ENCODE measurements at places on chromosomes 12 and 14.

DNA sequence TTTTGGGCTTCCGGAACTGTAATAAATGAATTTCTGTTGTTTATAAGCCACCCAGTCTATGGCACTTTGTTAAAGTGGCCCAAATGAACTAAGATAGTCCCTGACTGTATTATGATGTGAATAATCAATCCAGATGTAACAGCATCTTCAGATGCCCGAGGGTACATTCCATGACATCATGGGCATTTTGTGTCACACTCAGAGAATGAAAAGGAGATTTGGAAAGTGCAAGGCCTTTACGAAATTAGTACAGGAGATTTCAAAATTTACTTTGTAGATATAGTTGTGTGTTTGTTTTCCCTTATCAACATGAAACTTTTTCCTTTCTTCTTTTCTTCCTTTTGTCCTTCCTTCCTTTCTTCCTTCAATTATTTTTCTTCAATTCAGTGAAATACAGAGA lies 54.2 kb upstream of the AMIGO2 start:
- no peak for DNase-seq

DNA sequence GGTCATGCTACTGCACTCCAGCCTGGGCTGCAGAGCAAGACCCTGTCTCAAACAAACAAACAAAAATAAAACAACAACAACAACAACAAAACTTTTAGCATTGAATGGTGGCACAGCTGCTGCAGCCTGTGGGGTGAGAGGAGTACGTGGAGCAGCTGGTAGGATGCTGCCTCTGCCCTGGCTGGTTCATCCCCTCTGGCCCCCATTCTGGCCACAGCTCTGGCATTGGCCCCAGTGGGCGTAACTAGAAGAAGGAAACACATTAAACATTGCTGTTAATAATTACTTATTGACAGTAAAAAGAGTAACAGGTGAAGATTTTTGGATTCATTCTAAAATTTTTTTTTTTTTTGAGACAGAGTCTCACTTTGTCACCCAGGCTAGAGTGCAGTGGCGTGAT lies 28.8 kb upstream of the C2CD5 start:
- DNase-seq = no peak

DNA sequence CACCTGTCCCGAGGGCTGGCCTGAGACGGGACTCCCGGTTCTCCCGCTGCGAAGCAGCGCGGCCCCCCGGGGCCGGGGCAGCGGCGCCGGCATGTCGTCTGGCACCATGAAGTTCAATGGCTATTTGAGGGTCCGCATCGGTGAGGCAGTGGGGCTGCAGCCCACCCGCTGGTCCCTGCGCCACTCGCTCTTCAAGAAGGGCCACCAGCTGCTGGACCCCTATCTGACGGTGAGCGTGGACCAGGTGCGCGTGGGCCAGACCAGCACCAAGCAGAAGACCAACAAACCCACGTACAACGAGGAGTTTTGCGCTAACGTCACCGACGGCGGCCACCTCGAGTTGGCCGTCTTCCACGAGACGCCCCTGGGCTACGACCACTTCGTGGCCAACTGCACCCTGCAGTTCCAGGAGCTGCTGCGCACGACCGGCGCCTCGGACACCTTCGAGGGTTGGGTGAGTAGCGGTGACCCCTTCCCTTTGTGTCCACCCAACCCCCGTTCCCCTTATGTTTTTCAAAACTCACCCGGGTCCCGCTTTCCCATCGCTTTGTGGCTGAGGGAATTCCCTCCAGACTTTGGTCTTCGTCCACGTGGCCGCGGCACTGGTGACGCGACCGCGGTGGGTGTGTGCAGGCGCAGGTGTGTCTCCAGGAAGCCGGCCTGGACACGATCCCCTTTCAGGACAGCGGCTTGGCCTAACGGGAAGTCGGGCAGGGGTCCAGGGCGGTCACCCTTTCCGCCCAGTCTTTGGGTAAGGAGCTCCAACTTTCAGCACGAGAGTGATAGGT lies 826 bp downstream of the PRKCH start:
- no peak for DNase-seq

- no peak for DNase-seq
Observed at GRCh38 chr12:114904254-114905003, 220.5 kb upstream of the TBX3 start.

DNA sequence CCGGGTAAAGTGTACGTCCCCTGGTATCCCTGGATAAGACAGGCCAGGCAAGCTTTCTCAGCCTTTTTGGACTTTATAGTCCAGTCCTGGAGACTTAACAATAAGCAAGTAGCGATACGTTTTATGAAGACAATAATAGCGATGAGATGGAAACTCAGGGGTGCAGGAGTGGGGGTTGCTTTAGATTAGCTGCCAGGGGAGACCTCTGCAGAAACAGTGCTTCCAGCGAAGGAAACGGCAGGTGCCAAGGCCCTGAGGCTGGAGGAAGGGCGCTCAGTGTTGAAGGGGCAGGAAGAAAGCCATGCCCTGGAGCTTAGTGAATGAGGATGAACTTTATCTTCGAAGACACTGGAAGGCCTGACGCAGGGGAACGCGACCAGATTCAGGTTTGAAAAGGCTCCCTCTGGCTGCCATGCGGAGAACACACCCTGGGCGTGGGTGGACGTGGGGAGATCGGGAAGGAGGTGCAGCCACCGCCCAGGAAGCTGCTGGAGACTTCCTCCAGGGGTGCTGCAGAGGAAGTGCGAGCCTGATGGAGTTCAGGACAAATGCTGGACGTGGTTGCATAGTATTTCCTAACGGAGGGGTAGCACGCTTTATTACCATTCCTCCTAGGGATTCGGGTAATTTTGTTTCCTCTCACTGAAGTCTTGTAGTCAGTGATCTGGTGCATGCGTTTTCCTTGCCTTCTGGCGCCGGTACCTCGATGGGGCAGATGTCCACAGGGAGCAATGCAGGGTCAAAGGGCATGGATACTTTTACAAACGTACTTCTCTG lies 26.1 kb upstream of the UBC start:
- DNase-seq = peak; percentile 52

- no peak for DNase-seq
Observed at GRCh38 chr14:56570295-56570694, 9.3 kb upstream of the TMEM260 start.

DNA sequence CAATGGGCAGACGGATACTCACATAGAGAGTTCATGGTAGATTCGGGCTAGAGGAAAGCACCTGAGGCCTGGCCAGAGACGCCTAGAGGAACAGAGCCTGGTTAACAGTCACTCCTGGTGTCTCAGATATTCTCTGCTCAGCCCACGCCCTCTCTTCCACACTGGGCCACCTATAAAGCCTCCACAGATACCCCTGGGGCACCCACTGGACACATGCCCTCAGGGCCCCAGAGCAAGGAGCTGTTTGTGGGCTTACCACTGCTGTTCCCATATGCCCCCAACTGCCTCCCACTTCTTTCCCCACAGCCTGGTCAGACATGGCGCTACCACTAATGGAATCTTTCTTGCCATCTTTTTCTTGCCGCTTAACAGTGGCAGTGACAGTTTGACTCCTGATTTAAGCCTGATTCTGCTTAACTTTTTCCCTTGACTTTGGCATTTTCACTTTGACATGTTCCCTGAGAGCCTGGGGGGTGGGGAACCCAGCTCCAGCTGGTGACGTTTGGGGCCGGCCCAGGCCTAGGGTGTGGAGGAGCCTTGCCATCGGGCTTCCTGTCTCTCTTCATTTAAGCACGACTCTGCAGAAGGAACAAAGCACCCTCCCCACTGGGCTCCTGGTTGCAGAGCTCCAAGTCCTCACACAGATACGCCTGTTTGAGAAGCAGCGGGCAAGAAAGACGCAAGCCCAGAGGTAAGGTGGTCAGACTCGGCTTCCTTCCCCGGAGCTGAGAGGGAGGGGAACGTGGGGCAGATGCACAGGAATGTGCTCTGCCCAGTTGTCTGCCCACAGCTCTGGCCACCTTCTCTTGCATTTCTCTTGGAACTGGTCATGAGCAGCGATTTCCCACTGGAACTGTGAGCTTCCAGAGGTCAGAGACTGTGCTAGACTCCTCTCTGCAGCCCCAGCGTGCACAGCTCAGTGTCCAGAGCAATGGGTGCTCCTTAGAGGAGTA lies at the start of gene CD4:
Gene CD4, plus strand, starts transcription at position 557 of the 953 bp plus-strand sequence. CDS start 10,611 bp downstream, outside the sequence.
- DNase-seq = no peak

DNA sequence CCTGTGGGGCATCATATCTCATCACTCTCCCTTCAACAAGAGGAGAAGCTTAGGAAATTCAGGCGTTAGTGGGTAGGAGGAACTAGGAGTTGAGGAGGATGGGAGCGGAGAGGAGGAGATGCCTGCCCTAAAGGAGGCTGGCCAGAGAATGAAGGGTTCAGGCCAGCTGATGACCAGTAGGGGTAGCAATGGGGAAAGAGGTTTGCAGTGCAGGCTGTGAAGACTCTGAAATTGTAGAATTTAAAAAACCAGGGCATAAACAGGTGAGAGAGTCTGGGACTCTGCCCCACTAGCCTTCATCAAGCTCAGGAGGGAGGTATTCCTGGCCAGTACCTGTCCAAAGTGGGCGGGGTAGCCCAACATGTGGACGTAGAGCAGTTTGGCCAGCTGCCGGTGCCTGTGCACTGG lies 809 bp downstream of the AP1G2 start:
- DNase-seq = no peak

DNA sequence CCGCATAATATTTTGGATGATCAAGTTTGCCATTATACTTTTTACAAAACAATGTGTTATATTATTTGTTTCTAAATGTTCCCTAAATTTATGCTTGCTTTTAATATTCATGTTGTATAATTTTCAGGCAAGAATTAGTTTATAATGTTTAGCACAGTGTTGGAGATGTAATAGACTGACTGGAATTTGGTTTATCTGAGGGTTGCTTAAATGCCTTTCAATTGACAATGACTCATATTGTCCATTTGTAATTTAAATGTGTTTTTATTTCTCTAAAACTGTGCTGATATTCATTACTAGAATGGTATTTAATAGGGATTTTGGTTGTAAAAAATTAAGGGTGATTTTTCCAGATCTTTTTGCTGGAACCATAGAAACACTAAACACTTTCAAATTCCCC lies 788.4 kb downstream of the SLC6A15 start:
- no peak for DNase-seq

DNA sequence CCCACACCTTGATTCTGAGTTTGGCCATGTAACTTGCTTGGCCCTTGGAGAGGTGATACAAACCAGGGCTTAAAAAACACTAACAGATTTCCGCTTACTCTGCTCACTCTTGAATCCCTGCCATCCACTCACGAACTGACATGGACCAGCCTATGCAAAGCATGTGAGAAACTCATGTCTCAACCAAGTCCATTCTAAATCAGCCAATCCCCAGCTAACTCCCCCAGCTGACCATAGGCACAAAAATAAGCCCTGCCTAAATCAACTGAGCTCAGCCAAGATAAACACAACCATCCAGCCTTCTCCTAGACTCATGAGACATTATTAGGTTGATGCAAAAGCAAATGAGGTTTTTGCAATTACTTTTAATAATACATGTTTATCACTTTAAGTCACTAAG lies 353.9 kb upstream of the TBX3 start:
- no peak for DNase-seq

DNA sequence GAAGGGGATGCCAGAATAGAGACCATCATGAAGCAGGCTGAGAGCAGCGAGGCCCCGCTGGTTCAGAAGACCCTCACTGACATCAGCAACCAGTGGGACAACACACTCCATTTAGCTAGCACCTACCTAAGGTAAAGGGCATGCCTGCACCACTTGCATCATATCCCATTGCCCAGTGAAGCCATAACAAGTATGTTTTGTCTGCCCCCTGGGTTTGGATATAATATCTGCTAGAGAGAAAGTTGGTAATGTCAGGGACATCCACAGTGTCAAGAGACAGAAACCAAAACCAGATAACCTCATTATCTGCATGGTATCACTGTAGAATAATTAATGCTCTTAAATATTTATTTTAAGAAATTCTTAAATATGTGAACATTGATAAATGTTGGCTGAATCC lies 173.8 kb downstream of the SYNE2 start:
- DNase-seq = no peak

DNA sequence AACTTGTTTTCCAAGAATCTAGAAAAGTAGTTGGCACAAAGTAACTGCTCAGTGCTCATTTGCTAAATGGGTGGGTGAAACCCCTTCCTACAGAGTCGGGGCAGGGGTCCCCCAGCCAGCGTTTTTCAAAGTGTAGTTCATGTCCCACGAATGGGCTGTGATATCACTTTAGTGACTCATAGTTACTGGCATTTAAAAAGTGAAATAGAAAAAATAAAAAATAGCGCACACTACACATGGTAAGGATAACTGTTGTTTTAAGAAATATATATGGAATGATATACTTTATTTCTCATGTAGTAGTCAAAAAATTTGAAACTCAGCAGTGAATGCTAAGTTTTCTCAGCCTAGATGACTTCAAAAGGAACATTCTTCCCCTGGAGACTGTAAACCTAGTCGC lies 250.4 kb downstream of the CHST11 start:
- no peak for DNase-seq

DNA sequence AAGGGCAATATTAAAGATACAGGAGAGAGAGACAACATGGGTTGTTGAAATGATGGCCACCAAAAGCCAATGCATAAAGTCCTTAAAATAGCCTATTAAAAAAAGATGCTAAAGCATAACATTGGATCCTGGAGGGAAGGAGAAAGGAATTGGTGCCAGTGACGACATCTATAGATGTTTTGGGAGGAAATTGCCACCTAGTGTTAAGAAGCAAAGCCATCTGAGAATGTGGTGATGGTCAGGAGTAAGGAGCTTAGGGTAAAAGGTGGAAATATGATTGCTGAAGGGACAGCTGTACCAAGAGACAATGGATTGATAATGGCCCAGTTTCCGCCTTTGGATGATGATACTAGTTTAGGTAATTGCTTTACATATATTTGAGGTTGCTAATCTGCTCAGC lies 85.1 kb downstream of the TMEM30B start:
- DNase-seq = no peak

All from AG09309 (cell line).